ENCODE measurements at places on chromosomes 16 and 17.

DNA sequence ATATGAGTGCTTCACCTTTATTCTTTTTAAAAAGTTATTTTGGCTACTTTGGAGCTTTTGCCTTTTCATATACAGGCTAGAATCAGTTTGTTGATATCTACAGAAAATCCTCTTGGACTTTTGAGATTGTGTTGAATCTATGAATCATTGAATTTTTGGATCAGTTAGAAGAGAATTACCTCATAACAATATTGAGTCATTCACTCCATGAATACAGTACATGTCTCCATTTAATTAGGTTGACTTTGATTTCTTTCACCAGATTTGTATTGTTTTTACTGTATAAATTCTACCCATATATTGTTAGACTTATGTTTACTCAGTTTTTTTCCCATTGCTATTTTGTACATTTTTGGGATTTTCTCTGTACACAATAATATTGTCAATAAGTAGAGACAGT is 54.4 kb downstream of the TAOK1 start:
- DNase-seq: no peak
- no peak overlapping the region for H3K4me3 ChIP-seq
- H3K27ac ChIP-seq: no peak overlapping the region
- H3K4me1 ChIP-seq: peaks cover 12% of the 10 kb centered on the region

- no peaks in the 10 kb centered on the region for H3K27me3 ChIP-seq
- peaks cover 11% of the 10 kb centered on the region for H3K36me3 ChIP-seq
- no peak overlapping the region for H3K27ac ChIP-seq
- DNase-seq: no peak
- H3K4me1 ChIP-seq: peaks cover 36% of the 10 kb centered on the region
These were observed 1.9 kb downstream of the GIT1 start for GRCh38 chr17:29587591-29587990.

GRCh38 chr16:13306161-13306995 is 405.0 kb downstream of the SHISA9 start:
- H3K27me3 ChIP-seq: no peaks in the 10 kb centered on the region
- no peak overlapping the region for H3K27ac ChIP-seq
- no peaks in the 10 kb centered on the region for H3K36me3 ChIP-seq
- H3K4me3 ChIP-seq: no peak overlapping the region
- DNase-seq: no peak
- H3K4me1 ChIP-seq: no peaks in the 10 kb centered on the region

GRCh38 chr17:80866050-80866793 is 125.4 kb upstream of the CHMP6 start:
- H3K36me3 ChIP-seq: no peaks in the 10 kb centered on the region
- H3K27ac ChIP-seq: no peak overlapping the region
- peak; percentile 48 for DNase-seq
- no peaks in the 10 kb centered on the region for H3K27me3 ChIP-seq
- H3K4me3 ChIP-seq: no peak overlapping the region

DNA sequence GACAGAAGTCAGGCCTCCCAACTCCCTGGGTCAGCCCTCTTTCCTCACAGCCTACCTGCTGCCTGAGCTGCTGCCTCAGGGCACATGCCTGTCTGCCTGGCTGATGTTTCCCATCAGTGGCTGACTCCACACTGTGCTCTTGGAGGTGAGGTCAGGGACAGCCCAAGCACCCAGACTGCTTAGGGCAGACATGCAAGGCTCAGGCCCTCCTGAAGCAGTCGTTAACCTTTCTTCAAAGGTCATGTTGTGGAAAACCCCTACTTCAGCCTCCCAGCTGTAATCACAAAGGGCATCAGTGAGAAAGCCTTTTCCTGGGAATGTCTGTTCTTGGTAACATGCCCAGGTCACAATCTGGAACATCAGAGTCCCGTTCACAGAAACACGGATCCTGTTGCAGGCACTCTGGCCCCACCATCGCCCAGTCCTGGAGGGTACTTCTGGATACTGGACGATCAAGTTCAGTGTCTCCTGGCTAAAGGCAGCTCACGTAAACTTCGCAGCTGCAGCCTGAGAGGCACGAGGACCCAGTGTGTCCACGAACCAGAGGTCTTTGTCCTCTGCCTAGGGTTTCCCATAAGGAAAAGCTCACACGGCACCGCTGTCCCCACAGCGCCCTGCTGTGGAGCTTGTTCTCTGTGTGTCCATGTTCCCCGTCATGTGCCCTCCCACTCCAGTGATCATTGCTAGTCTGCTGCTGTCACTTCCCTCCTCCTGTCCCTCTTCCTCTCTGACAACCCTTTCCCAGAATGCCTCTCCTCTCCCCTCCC is 54.9 kb downstream of the GNAO1 start:
- H3K27ac ChIP-seq: no peak overlapping the region
- H3K4me3 ChIP-seq: no peak overlapping the region
- no peaks in the 10 kb centered on the region for H3K36me3 ChIP-seq
- DNase-seq: no peak
- H3K4me1 ChIP-seq: no peaks in the 10 kb centered on the region
- no peaks in the 10 kb centered on the region for H3K27me3 ChIP-seq

GRCh38 chr17:82959242-82959930 is 119.6 kb upstream of the ZNF750 start:
- DNase-seq: no peak
- H3K27ac ChIP-seq: no peak overlapping the region
- H3K4me3 ChIP-seq: no peak overlapping the region
- peaks cover 2% of the 10 kb centered on the region for H3K36me3 ChIP-seq
